ENCODE measurements at places on chromosomes 2 and 18.

DNA sequence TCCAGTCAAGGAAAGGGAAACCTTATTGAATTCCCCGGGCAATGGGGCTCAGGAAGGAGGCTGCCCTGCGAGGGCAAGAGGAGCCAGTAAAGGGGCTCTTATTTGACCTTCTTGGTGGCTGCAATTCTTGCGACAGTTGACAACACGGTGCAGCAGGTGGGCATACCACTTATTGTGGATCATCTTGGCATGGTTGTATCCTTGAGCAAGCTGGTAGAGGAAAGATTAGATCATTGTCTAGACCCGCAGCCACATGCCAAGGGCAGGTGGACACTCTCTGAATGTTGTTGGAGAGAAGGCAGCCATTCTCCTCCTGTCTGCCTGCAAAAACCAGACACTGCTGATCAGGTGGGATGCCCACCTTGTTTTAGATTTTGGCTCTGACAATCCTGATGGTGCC is 170.2 kb upstream of the CHST9 start:
- DNase-seq: no peak

- no peak for DNase-seq
Measured at GRCh38 chr2:240960309-240960970, 38.0 kb upstream of the SNED1 start.

DNA sequence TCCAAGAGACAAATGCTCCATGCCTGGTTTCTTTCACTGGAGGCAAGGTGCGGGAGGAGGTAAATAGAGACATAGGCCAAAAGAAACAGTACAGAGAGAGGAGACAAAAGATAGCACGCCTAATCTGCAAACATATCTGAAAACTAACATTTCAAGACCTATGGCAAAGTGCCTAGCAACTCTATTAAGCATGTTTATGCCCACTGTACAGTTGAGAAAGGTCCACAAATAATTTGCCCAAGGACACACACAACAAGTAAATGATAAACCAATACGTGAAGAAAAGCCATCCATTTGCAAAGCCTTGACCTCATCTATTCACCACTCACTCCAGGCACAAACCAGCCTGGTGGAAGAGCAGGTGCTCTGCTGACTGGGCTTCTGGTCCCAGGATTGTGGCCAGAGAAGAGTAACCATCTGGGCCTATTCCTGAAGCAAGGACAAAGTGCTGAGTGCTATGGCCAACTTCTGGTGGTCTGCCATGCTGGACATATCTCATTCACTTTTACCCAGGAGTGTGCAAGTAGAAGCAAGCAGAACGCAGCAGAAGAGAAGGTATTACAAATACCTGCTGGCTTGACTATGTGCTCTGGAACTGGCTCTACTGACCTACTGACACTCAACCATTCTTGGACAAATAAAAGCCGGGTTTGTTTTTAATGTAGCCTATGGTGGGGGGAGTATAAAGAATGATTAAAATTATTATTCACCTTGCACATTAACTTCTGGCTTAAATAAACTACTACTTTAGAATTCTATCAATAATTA is 25.3 kb downstream of the TMEM131 start:
- no peak for DNase-seq

- DNase-seq: no peak
Measured at GRCh38 chr2:122003196-122003940, 247.9 kb downstream of the TSN start.

GRCh38 chr2:171996021-171996420 is 3.7 kb upstream of the METAP1D start:
- no peak for DNase-seq

DNA sequence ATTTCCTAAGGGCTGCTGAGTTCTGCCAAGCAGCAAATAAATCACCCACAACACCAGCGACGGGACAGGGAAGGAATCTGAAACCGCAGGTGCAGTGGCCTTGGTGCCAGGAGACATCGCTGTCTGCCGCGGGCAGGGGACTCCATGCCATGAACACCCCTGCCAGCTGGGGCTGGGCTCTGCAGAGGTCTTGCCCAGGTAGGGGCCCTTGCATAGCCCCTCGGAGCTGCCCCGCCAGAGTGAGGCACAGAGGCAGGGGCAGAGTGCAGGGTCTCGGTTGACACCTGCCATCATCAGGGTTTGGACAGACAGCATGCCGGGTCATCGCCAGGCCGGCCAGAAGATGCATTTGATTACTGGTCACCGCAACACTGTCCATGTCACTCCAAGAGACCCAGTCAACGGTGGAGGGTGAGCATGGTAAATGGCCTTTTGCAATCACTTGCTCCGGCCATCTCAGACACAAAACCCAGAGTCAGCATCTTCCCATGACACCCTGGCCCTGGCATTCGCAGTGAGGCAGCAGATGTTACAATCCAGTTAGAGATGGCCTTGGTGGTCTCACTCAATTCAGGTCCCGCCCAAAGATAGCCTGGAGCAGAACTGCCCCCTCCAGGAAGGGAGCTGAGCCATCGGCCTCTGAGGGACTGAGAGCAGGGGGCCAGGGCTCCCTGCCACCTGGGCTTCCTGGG is 255.4 kb downstream of the NDUFA10 start:
- DNase-seq: no peak

- no peak for DNase-seq
Measured at GRCh38 chr2:186588940-186589611, 780 bp upstream of the ITGAV start.

GRCh38 chr2:228072669-228073068 is 108.8 kb downstream of the SPHKAP start:
- DNase-seq: no peak

- DNase-seq: no peak
Measured at GRCh38 chr2:64975232-64975821, 13.9 kb upstream of the SLC1A4 start.

GRCh38 chr2:8594731-8595427 is 87.0 kb upstream of the ID2 start:
- no peak for DNase-seq

- no peak for DNase-seq
Measured at GRCh38 chr2:56416500-56417176, 232.8 kb downstream of the CCDC85A start.

DNA sequence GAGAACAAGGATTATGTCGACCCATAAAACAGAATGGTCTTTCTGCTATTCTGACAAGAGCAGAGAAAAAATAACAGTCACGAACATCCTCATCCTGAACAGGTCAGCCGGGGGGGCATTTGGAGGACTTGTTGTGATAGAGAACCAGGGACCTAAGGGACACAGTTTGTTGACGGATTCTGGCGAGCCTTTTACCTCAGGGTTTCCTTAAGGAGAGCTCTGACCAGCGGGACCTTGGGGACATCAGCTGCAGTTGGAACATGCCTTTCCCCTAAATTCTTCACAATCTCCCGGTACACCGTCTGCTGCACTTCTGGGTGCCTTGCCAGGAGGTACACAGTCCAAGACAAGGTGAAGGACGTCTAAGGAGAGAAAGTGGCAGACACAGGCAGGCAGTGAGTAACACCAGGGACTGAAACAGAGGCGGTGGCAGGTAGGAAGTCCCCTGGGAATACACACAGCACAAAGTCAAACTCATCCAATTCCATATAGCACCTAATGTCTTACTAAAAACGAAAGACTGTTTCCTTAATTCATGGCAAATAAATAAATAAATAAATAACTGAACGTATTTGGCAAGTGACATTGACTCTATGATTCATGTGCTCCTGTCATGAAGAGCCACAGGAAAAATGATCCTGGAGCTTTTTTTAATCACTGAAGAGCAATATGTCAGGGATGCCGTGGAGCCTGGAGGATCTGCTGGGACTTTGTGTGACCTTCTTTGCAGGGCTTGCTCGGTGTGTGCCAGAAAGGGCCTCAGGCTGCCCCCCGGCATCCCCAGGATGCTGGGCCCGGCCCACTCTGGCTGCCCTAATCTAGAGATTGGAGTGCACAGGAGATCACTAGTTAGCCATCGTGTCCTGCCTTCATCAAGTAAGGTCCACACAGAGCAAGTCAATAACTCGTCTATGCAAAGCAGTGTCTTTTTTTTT is 24.7 kb downstream of the CYP27C1 start:
- no peak for DNase-seq

GRCh38 chr2:211133766-211134165 is 577.4 kb downstream of the CPS1 start:
- DNase-seq: no peak

GRCh38 chr2:232871418-232871834 is 1.4 kb downstream of the SNORC start:
- DNase-seq: no peak

DNA sequence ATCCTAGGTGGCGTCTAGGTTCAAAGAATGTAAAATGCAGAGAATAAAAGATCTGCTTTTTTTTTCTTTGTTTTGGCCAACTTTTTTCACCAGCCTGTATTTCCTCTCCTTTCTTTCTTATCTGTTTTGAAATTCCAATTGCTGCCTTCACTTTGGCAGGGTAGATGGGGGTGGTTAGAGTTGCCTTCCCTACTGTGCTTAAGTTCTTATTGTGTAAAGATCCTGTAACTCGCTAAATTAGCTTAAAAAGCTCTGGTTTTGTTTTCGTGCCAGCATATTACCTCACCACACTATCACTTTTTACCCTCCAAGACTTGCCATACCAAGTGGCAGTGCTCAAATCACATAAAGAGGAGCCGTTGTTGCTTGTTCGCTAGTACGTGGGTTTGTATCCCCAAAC is 921.7 kb downstream of the DPP10 start:
- DNase-seq: no peak

GRCh38 chr2:123644053-123644452 is 381.0 kb upstream of the CNTNAP5 start:
- DNase-seq: no peak

- DNase-seq: no peak
Measured at GRCh38 chr2:190110131-190110530, 47.6 kb upstream of the MSTN start.

- no peak for DNase-seq
Measured at GRCh38 chr2:121501031-121501430, 29.6 kb upstream of the RNU4ATAC start.

DNA sequence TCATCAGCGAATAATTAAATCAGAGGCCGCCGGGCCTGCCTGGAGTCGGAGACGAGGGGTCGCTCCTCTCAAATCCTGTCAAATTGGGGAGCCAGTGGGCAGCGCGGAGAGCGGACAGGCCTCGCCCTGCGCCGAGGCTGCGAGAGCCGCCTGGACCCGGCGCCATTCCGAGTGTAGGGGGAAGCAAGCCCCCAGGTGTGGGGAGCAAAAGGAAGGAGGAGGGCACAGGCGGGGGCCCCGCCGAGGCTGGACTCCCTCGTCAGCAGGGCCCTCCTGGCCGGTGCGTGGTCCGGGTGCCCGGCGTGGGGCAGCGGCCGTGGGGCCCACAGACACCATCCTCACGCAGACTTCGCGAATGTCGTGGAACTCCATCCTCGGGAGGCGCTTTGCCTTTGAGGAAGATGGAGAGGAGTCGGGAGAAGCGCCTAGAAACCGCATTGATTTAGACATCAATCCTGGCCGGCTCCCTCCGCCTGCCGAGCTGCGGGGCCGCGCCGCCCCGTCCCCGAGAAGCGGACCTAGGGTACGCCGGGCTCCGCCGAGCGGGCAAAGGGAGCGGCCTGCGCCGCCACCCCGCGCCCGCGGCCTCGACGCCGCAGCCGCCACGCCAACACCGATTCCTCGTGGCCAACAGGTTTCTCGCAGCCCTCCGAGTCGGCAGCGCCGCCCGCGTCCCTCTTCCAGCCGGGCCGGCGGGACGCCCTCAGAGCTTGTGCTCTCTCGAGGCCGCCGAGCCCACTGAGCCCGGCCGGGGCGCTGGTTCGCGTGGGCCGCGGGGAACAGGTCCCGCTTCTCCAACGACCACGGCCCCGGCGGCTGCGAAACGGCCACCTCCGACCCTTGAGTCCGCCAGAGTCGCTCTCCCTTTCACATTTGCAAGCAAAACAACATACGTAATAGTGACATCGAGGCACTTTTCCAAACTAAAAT is 6.7 kb upstream of the ONECUT2 start:
- no peak for DNase-seq

DNA sequence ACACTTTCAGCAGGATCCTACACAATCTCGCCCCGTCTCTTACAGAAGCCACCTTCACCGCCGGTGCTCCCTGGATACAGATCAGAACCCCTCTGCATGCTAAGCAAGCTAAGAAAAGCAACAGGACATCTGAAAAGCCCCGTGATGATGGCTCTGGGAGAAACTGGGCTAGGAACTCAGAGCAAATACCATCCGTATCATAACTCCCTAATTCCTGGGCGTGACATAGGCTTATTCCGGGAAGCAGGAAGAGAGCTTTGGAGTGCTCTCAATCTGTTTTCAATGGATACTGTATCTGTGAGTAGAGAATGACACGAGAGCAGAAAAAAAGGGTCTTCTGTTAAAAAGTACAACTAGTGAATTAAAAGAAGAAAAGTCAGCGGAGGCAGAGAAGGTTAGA is 121.6 kb downstream of the SPP2 start:
- DNase-seq: no peak

DNA sequence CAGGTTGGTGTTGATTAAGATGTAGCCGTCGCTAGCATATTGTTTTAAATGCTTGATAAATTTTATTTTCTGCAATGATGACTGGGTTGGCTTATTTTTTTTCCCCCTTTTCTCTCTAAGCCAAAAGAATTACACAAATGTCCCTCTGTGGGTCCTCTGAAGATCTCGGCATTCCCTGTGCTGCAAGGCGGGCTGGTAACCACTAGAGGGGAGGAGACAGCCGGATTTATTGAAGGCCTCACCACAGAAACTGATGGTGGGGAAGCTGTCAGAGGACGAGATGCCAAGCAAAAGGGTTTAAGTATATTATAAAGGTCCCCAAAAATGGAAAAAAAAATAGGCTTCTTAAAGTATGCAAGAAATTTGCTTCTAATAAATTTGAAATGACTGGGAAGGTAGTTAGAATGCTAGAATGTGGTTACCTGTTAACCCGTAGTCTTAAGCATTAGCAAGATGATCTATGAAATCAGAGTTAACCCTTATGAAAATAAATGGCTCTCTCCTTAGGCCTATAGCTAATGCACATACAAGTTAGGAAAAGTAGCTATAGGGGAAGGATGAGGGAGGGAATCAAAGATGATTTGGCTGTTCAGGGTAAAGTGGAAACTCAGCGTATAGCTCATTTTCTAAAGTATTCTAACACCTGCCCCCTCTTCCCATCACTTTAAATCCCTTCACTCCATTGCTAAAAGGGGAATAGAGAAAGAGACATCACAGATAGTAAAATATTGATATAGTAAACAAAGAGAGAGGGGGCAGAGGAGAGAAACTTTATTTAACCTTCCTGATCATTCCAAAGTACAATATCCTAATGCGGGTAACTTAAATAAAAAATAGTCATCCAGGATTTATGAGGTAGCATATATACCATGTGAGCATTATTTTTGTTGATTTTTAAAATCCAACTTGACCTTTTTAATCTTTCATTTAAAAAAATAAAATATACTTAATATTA is 894.5 kb upstream of the POU3F3 start:
- no peak for DNase-seq

DNA sequence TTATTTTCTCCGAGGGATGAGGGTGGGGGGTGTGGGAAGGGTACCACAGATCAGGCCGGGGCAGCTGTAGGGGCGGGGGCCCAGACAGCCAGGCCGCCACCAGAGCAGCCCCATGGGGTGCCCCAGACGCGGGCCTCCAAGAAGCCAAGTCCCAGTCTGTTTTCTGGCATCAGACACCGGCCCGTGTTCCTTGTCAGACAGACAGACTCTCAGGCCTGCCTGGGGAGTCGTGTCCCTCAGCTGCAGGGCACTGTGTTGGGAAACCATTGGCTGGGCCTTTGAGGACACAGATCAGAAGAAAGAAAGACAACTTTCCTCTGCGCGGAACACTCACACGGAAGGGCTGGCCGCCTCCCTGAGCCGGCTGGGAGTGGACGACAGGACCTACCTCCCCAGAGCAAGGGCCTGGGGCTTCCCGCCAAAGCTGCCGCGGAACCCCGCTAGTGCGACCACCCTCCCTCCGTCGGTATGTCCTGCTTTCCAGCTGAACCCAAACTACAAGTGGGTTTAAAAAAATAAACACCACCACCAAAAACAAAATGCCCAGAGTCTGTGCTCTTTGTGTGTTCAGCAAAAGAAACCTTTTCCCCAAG is 88.0 kb downstream of the SMAD7 start:
- DNase-seq: no peak

- peak; percentile 5 for DNase-seq
Measured at GRCh38 chr2:158953926-158954763, 14.3 kb upstream of the TANC1 start.
